ENCODE measurements at places on chromosomes 3 and 15.
A peak's percentile ranks its signal among the peaks of the same experiment; 100 is the strongest.

DNA sequence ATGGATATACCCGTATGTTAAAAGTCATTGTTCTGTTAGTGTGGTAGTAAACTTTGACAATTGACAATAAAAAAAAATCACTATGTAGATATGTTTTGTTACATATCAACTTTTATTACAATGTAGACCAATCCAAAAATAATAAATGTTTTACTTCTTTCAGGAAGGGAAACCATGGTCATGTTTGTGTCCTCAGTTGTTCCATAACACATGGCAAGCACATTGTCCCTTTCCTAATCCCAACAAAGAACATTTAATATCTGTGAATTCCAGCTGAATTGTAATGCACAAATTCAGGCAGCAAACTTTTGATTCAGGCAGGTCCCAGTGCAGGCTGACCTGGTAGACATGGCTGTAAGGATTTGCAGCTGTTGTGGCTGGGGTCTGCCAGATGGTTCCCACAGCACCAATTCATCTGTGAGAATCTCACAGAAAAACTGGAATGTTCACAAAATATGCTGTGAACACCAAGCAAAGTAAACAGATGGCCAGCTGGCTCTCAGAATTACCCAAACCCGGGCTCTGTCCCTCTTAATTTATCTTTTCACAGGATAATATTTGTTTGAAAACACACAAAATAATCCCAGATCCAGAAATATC lies 1.9 kb upstream of the SPG21 start:
- no peaks in the 10 kb centered on the region for H3K27me3 ChIP-seq
- H3K4me1 ChIP-seq, result peaks cover 27% of the 10 kb centered on the region
- no peak overlapping the region for H3K4me3 ChIP-seq
- DNase-seq, result no peak

- DNase-seq, result peak; percentile 39
- H3K4me3 ChIP-seq, result peak overlapping the region; percentile 50
- H3K27ac ChIP-seq, result no peak overlapping the region
- peaks cover 37% of the 10 kb centered on the region for H3K27me3 ChIP-seq
- H3K4me1 ChIP-seq, result no peaks in the 10 kb centered on the region
These were observed 187.1 kb downstream of the PDE8A start for GRCh38 chr15:85168642-85169173.

GRCh38 chr3:9102240-9102981 lies 139.1 kb upstream of the RAD18 start:
- H3K27ac ChIP-seq, result no peak overlapping the region
- DNase-seq, result no peak
- peaks cover 2% of the 10 kb centered on the region for H3K36me3 ChIP-seq
- H3K4me3 ChIP-seq, result no peak overlapping the region
- H3K27me3 ChIP-seq, result peaks cover 24% of the 10 kb centered on the region

DNA sequence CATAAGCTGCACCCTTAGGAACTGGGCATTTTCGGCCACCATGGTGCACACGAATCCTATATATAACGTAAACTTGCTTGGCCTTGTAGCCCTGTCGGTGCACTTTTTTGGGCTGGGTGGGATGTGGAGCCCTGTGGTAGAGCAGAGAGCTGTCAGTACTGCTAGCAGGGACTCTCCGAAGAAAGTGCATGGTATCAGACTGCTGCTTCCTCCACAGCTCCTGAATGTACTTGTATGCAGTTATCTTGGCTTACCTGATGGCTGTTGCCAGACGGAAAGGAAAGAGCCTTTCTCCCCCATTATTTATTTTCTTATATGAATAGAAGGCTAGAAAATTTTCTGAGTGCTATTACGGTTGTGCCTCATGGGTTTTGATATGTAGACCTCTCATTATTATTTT lies 8.4 kb downstream of the GALK2 start:
- peaks cover 21% of the 10 kb centered on the region for H3K4me1 ChIP-seq
- DNase-seq, result no peak
- H3K27me3 ChIP-seq, result no peaks in the 10 kb centered on the region
- H3K27ac ChIP-seq, result no peak overlapping the region
- H3K4me3 ChIP-seq, result no peak overlapping the region
- H3K36me3 ChIP-seq, result peaks cover 6% of the 10 kb centered on the region

- DNase-seq, result no peak
- peaks cover 3% of the 10 kb centered on the region for H3K36me3 ChIP-seq
- no peaks in the 10 kb centered on the region for H3K27me3 ChIP-seq
- peak overlapping the region; percentile 25 for H3K4me3 ChIP-seq
- H3K27ac ChIP-seq, result no peak overlapping the region
These were observed 7.5 kb downstream of the CSNK1G1 start for GRCh38 chr15:64348455-64348854.

DNA sequence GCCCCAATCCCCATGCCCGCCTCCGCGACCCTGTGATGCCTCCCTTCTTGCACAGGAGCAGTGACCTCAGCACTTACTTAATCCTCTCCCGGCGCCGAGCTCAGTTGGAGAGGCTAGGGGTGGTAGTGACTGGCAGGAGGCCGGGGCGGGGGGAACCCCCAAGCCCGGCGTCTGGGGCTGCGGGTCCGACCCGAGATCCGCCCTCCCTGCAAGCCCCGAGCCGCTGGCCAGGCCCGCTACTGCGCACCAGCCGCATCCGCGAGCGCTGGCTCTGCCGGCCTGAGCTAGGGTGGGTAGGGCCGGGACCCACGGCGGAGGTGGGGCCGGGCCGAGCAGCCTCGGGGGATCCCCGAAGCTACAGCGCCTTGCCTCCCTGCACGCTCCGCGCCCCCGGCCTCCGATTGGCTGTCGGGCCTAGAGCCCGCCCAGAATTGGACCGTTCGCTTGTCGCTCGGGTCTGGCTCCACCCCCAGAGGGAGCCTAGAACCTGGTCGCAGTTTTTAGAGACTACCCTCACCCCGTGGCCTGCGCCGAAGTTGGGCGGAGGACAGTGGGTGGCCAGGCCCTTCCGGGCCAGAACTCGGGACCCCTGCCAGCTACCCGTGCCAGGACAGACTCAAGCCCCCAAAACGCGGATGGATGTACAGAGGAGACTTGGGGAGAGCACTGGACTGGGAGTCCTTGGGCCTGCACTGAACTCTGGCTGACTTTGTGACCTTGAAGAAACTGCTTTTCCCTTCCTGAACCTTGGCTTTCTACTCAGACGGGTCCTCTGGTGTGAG lies at the start of gene C3orf18:
C3orf18 (minus strand) TSS at position 362 of the 782 bp plus-strand sequence. CDS start 2,048 bp downstream, outside the sequence.
- peak; percentile 92 for DNase-seq
- H3K4me3 ChIP-seq, result peak within 1 kb of the TSS; percentile 94
